Fibroblast of pulmonary artery (primary cell): ENCODE measurements at places on chromosomes 16 and 17.

DNA sequence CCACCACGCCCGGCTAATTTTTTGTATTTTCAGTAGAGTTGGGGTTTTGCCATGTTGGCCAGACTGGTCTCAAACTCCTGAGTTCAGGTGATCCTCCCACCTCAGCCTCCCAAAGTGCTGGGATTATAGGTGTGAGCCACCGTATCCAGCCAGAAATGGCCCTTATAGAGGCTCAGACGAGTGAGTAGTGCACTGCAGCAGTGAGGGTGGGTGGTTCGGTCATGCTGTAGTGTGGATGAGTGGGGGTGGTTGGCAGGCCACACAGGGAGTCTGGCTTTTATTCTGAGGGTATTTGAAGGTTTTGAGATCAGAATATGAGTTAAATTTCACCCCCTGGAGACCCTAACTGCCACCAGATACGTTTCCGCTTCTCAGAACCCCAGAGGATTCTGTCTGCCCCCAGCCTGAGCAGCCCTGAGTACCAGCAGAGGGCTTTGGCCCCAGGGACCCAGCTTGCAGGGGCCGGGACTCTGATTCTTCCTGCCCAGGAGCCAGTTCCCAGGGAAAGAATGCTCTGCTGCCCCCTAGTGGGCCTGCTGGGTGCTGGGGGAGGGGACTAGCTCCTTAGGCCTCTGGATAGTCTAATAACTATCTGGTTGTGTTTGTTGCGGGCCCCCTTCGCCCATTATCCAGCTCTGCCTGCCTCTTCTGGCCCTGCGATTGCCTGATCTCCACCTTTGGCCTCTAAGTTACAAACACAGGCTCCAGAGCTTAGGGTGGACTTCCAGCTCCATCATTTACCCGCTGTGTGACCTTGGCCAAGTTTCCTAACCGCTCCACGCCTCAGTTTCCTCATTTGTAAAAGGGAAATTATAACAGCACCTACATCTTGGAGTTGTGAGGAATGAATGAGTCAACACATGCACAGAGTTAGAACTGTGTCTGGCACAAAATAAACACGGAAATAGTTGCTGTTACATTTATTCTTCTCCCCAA lies 2.0 kb downstream of the ZNF771 start:
- peak; percentile 89 for DNase-seq

DNA sequence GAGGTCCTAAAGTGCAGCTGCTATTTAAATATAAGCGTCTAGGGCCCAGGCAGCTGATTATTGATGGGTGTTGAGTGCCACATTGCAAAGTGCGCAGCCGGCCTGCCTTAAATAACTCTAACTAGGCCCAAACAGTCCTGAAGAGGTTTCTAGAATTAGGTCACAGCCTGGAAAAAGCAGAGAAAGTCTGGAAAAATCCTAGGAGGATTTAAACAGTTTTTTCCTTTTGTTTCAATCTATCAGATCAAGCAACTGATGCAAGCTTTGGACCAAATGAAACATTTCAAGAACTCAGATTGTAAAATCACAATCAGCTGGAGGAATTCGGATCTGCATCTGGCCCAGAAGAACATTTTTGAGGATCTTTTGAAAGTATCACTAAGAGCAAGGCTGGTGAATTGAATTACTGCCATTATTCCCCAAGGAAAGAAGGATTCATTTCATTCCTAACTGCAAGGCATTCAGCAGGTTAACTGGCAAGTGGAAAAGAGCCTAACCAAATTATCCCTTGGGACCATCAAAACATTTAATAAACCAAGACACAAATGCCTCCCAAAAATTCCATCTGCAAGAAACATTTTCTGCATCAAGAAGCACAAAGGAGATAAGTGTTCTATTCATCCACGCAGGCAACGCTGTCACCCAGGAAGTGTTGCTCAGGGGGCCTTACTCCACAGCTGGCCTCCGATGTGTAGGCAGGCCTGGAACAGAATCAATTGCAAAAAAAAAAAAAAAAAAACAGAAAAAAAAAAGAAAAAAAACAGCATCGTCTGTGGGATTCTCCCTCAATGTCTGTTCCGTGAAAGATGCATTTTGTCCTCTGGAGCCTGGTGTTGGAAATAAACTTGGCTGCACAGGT lies 46.1 kb downstream of the IRX3 start:
- DNase-seq, result no peak

- no peak for DNase-seq
Measured at GRCh38 chr16:89949121-89949742, 677 bp downstream of the DEF8 start.

GRCh38 chr17:28507567-28508203 lies 1.5 kb downstream of the FOXN1 start:
- DNase-seq, result no peak

- DNase-seq, result peak; percentile 76
Measured at GRCh38 chr16:81004646-81005353, 1.9 kb downstream of the CMC2 start.

DNA sequence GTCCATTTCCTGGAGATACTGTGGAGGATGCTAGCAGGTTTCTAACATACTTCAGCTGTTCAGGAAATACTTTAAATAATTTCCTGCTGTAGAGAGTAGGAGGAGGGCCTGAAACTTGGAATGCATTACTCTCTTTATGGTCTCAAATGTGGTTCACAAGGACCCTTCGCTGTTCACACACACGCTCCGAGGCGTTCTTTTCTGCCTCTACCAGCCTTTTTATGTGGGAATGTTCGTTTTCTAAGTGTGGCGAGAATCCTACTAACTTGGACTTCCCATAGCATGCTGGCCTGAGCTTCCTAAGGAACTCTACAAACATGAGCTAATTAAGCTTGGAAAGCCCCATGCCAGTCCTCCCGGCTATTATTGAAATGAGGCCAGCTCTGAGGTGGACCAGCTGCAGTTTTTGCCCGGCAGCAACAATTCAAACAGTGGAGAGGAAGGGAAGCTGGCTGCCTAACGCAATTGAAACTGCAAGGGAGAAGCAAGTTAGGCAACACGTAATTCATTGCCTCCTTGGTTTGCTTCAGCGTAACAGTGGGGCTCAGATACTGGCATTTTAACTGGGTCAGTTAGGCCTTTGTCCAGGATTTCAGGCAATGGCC lies 18.9 kb downstream of the KPNA2 start:
- peak; percentile 85 for DNase-seq

GRCh38 chr16:86508947-86509758 lies 1.2 kb upstream of the FOXF1 start:
- peak; percentile 73 for DNase-seq

GRCh38 chr16:58339452-58339981 lies 44.7 kb upstream of the PRSS54 start:
- DNase-seq, result peak; percentile 44

DNA sequence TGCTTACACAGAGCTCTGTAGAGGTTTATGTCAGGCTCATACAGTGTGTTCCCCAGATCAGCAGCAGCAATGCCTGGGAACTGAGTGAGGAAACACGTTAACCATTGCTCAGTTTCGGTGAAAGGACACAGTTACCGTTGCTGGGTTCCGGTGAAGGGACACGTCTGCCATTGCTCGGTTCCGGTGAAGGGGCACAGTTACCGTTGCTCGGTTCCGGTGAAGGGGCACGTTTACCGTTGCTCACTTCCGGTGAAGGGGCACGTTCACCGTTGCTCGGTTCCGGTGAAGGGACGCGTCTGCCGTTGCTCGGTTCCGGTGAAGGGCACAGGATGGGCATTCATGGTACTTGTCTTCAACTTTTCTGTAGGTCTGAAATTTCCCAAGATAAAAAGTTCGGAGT lies 81.7 kb downstream of the MRM3 start:
- no peak for DNase-seq
